ENCODE measurements at places on chromosomes 1 and 21.

- DNase-seq: peak; percentile 92
Observed at GRCh38 chr1:77978293-77978968, 441 bp downstream of the FUBP1 start.

- DNase-seq: no peak
Observed at GRCh38 chr1:209624558-209625549, 27.4 kb downstream of the LAMB3 start.

DNA sequence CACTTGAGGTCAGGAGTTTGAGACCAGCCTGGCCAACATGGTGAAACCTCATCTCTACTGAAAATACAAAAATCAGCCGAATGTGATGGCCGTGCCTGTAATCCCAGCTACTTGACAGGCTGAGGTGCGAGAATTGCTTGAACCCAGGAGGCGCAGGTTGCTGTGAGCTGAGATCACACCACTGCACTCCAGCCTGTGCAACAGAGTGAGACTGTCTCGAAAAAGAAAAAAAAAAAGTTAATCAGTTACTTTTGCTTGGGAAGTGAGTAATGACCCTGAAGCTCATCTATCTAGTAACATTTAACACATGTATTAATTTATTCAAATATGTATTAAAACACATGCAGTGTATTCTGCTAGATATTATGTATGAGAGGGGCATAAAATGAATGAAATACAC lies 49.4 kb downstream of the ZNF326 start:
- no peak for DNase-seq

DNA sequence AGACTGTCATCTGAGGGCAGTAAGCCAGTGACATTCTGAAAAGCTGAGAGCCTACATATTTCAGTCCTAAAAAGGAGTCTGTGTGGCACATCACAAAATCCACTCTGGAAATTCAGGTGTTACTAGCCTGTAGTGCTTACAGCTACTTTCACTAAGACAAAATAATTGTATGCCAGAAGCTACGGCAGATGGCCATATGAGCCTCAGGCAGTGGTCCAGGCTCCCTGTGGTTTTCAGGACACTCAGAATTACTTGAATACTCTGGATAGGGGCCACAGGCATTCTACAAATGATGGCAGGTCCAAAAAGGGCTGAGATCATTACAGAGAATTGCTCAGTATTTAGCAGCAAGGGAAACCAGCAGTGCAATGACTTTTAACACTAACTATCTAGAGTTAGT lies 527.1 kb downstream of the MRPL39 start:
- no peak for DNase-seq

DNA sequence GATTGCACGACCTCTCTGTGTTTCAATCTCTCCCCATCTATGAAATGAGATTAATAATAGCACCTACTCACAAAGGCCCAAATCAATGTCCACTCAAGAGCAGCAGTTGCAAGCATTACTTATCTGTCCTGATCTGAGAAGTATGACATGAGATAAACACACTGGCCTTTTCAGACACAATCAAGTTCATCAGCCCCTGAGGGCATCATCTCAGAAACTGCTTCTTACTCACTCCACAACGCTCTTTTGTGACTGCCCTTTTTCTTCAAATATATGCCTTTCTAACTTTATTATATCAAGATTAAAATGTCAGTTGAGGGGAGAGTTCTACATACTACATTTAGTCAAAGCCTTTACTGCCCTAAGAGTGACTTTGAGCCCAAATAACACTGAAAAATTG lies 371.9 kb upstream of the SPAG17 start:
- no peak for DNase-seq

- no peak for DNase-seq
Observed at GRCh38 chr21:17422931-17423330, 89.9 kb upstream of the CXADR start.

GRCh38 chr1:239386453-239387303 lies at the start of gene CHRM3:
Gene CHRM3, plus strand, starts transcription at chr1:239386568. Its CDS starts 520,884 bp downstream, at chr1:239907452.
- no peak for DNase-seq

- DNase-seq: no peak
Observed at GRCh38 chr1:180428782-180429695, 73.3 kb downstream of the ACBD6 start.

- DNase-seq: no peak
Observed at GRCh38 chr1:210777914-210778313, 356.0 kb downstream of the KCNH1 start.

DNA sequence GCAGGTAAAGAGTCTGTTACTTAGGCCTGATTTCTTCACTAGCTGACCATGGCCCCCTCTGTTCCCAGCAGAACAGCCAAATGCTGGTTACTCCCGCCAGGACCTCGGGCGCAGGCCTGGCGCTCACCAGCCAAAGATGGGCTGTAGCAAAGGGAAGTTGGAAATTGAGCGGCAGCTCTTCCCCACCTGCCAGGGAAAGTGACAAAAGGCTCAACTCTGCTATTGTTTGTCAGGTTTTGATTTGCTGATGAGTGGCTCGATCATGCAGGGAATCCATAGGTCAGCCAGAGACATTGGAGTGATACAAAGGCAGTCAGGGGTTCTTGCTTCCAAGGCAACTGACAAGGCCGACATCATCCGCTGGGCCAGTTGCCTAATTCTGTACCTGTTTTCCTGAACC lies 120.1 kb downstream of the ASTN1 start:
- DNase-seq: no peak

GRCh38 chr1:103194060-103194459 lies 85.7 kb upstream of the COL11A1 start:
- DNase-seq: no peak

- DNase-seq: no peak
Observed at GRCh38 chr1:39026866-39027507, 837 bp downstream of the NDUFS5 start.

DNA sequence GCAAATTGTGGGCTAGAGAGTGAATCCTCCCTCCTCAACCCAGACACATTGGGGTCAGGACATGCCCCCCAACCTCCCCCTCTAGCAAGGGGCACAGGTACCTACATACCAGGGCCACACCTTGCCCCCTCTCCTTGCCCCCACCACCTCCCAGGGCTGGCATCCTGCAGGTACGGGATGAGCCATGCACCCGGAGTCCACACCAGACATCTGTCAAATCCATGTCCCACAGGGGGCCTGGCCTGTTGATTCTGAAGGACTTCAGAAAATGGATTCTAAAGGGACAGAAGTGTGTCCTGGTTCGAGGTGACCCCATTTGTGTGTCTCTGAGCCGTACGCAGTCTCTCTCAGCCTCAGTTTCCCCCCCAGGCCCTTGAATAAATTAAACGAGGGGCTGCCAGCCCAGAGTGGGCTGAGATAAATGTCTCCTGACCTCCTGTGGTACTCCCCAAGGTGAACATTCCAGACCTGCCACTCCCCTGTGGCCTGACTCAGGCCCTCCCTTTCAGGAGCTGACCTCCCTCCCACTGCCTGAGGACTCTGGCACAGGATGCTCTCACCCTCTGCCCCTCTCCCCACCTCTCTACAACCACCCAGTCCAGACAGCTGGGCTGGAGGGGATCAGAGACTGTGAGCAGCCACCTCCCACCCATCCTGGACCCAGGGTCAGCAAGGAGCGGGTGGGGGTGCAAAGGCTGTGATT lies 94.5 kb downstream of the EPHB2 start:
- DNase-seq: no peak

DNA sequence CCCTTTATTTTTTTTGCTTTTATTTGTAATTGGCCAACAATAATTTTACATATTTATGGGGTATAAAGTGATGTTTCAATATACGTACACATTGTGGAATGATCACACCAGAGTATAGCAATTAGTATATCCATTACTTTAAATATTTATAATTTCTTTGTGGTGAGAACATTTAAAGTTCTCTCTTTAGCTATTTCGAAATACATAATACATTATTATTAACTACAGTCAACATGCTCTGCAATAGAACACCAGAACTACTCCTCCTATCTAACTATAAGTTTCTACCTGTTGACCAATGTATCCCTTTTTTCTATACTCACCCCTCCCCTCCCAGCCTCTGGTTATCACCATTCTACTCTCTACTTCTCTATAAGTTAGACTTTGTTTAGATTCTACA lies 77.4 kb downstream of the SCMH1 start:
- DNase-seq: no peak

DNA sequence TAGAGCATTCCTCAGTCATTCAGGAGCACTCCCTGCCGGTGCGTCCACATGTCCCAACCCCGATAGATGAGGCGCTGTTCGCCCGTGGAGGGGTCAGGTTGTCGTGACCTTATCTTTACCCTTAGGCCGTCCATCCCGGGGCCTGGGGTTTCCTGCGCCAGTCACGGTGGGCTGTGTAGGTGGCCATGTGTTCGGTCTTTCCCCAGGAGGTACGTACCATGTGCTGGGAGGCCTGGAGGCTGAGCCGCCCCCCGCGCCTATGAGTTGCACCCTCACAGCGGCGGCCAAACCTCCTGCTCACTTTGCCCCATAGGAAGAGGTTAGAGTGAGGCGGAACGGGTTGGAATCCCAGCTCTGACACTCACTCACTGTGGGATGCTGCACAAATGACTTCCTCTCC lies 35.3 kb downstream of the UMODL1 start:
- DNase-seq: no peak

DNA sequence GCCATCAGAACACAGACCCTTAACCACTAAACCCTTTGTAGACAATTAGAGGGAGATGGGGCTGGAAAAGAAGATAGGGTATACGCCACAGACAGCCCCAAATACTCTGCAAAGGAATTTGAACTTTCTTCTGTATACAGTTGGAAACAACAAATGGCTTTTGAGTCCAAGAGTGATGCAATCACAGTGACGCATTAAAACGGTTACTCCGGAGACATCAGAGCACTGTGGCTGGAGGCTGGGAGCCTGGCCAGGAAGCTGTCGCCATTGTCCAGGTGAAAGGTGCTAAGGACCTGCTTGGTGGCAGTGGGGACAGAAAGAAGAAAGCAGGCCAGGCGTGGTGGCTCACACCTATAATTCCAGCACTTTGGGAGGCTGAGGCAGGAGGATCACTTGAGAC lies 4.2 kb downstream of the FLAD1 start:
- DNase-seq: no peak

DNA sequence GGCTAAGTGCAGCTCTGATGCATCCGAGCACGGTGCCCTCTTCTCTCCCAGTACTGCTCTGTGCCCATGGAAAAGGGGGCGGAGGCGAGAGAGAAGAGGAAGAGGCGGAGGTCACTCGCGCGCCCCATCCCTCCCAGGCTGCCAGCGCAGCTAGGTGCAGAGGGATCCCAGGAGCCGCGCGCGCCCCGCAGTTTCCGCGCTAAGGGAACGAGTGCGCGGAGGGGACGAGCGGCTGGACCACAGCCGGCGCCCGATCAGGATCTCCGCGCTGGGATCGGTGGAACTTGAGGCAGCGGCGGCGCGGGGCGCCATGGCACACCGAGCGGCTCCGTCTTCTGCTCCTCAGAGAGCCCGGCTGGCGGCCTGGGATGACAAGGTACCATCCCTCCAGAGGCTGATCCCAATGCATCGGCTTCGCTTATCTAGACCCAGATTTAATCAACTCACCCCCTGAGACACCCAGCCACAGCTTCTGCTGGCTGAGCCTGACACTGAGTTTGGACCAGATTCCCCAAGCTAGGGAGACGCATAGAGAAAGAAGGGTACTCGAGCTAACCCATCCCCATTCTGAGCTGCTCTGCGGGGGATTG lies at the start of gene PTGFR:
Gene PTGFR, plus strand, starts transcription at position 114 of the 590 bp plus-strand sequence. CDS start 1,770 bp downstream, outside the sequence.
- DNase-seq: no peak

DNA sequence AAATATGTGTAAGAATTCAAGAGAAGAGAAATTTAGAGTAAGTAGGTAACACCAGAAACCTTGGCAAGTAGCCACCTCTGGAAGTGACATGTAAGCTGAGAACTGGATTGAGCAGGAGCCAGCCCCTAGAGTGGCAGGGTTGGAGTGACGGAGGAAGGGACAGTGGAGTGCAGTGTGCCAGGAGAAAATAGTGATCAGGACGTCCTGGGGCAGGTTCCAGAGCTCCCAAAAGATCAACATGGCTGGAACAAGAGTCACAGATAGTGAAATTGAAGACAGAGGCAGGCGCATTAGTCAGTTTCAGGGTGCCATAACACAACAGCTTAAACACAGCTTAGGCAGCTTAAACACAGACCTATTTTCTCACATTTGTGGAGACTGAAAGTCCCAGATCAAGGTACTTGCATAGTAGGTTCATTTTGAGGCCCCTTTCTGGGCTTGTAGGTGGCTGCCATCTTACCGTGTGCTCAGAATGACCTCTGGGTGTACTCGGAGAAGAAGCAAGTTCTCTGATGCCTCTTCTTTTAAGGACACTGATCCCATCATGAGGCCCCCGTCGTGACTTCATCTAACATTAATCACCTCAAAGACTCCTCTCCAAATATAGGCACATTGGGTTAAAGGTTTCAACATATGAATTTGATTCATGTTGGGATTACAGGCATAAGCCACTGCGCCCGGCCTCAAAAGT lies 37.2 kb downstream of the GNPAT start:
- DNase-seq: no peak

DNA sequence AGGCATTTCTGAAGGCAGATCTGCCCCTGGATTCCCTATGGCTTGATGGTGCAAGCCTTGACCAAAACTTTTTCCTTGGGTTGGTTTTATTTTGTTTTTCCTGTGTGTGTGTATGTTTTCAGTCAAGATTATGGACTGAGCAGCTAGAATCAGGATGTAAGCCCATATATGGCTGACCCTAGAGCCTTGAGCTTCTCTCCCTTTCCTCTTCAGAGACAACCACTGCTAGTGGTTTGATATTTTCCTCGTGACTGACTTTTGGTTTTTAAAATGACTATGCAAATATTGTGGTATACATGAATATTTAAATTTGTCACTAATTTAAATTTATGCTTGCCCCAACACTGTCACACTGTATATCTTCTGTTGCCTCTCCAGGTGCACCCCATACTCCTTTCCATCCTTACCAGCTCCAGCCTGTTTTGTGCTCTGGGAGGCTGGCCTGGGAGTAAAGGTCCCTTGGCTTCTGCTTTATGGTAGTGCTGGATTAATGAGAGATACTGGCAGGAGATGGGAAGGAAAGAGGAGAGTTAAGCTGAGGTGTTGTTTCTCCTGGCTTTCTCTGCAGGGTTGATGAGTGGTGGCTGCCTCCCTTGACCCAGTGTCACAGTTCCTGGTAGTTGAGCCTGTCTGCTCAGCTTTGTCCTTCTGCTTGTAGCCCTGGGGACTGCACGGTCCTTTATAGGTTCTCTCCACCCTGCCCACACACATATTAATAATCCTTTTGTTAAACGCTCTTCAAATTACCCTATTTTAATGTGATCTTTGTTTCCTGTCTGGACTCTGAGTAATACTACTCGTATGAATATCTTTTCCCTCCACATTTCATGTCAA lies 44.4 kb downstream of the RWDD3 start:
- no peak for DNase-seq

GRCh38 chr1:36492491-36492890 lies 9.8 kb upstream of the CSF3R start:
- DNase-seq: no peak

GRCh38 chr1:6083801-6084446 lies 38.2 kb downstream of the KCNAB2 start:
- no peak for DNase-seq

GRCh38 chr1:50704126-50704525 lies 255.9 kb downstream of the FAF1 start:
- peak; percentile 37 for DNase-seq

- DNase-seq: no peak
Observed at GRCh38 chr1:226609836-226610455, 61.4 kb downstream of the STUM start.

DNA sequence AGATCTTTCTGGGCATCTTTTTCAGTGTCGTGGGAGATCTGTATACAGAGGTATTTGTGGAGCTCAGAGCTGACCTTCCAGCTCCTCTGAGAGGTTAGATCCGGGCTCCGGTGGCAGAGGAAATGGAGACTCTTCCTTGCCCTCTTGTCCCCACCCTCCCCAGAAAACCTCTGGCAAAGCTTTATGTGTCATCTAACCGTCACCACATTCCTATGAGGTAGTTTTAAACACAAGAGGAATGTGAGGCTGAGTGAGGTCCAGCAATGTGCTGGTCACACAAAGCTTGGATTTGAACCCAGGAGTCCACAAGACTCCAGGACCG lies 1.2 kb downstream of the CD160 start:
- no peak for DNase-seq

GRCh38 chr1:178057141-178057765 lies 36.7 kb upstream of the RASAL2 start:
- DNase-seq: no peak
